ENCODE measurements at places on chromosomes 12 and 14.
A peak's percentile ranks its signal among the peaks of the same experiment; 100 is the strongest.

GRCh38 chr14:31927348-31927832 lies 149.7 kb upstream of the ARHGAP5 start:
- DNase-seq = no peak

DNA sequence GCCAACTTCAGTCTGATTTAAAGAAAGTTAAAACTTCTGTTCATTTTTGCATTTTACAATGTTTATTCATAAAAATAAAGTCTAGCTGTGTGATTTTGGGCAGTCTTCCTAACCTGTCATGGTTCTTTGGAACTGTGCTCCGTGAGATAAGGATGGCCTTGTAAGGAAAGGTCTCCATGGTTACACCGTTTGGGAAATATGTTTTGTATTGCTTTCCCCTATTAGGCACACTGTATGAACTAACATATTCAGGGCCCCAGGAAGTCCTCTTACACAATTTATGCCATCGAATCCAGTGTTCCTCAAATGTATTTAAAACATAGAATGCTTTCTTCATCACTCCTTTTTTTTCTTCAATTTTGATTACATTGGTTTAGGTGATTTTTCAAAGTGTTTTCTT lies 54.5 kb downstream of the APAF1 start:
- no peak for DNase-seq

- no peak for DNase-seq
Measured at GRCh38 chr12:34119366-34119765, 97.1 kb downstream of the ALG10 start.

GRCh38 chr12:117098361-117099217 lies 627 bp downstream of the TESC start:
- no peak for DNase-seq

DNA sequence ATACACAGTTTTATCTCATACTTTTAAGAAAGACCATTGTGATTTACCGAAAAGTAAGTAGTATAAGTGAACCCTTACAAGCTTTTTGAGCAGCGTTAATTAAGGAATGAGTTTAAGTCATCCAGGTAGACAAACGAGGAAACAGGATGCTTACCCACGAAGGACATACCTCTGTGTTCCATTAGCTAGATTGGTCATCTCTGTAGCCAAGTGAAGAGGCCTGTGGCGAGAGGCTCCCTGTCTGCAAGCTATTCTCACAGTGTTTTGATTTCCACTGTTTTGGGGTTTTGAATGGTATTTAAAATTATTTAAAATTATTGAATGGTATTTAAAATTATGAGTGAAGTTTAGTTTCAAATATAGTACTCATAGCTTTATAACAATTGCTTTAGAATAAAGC lies 342.1 kb upstream of the RGS6 start:
- DNase-seq = no peak

GRCh38 chr12:95790917-95791849 lies 619 bp upstream of the NTN4 start:
- peak; percentile 5 for DNase-seq

- no peak for DNase-seq
Measured at GRCh38 chr12:42568952-42569915, 20.3 kb downstream of the PRICKLE1 start.

DNA sequence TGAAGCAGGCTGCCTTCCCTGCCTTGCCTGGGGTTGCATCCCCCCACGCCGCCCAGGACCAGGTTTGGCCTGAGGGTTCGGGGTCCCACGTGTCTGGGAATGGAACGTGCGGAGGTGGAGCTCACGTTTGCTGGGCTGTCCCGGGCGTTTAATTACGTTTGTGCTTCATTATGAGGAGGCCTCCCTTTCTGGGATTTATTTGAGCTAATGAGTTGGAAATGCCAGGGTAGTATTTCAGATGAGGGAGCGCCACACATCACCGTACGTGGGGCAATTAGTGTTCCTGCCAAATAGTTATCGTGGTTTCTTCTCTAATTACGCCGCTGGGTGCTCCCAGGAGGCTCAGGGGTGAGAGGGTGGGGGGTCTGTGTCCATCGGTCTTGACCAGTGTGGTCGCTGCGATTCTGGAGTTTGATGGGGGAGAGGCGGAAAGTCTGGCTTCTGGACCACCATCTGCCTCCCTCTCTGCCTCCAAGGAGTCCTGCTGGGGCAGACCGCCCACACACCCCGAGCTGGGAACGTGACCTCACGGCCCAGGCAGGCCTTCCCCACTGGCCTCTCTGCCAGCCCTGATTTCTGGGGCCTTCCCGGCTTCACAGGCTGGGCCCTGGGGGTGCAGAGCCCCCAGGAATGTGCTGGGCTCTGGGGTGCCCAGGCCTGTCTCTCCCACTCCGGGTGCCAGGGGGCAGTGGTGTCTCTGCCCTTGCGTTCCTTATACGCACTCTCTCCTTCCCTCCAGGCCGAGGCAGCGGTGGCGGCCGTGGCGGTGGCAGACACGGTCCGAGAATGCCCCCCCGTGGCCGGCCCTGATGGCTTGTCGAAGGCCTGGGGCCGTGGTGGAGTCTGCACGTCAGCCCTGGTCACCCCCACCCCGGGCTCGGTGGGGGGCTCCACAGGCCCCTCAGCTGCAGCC lies 18.9 kb downstream of the KIF26A start:
- DNase-seq = no peak

DNA sequence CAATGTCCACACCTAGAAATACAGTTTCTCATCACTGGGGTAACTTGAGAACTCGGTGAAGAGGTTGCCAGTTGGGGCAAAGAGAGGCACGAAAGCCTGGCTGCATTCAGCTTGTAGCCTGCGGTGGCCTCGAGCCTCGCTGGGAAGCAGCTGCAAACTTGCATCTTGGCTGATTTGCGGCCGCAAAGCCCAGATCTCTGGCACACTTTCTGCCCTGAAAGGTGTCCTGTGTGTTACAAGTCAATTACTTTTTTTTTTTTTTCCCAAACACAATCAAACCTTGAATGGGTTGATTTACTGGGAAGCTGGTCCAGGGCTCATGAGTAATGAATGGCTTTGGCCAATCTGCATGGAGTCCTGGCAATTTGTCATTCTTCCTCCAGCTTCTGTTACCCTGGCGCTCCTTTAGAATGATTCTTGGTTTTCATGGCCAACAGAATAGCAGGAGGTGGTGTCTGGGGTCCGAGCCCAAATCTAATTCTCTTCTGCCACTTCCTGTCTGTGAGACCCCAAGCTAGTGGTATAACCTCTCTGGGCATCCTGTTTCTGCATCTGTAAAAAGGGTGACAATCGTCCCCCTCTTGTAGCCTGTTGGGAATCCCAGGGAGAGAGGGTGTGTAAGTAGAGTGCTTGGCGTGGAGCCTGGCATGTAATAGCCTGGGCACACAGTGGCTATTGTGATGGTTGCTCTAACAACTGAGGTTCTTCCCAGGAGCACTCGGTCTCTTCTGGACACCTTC lies 6.7 kb downstream of the BCL7A start:
- DNase-seq = no peak

GRCh38 chr12:89451841-89452251 lies 72.8 kb downstream of the GALNT4 start:
- DNase-seq = no peak
